Right ventricle myocardium superior (tissue), 1 donor: ENCODE measurements at places on chromosomes 1 and 21. TPM values are rescaled to one million over a fixed set of nuclear protein-coding genes. Genes with fewer than 3 reads are reported as not detected.

- DNase-seq: no peak
These were observed 81.5 kb upstream of the DPYD start for GRCh38 chr1:98002288-98002687.

DNA sequence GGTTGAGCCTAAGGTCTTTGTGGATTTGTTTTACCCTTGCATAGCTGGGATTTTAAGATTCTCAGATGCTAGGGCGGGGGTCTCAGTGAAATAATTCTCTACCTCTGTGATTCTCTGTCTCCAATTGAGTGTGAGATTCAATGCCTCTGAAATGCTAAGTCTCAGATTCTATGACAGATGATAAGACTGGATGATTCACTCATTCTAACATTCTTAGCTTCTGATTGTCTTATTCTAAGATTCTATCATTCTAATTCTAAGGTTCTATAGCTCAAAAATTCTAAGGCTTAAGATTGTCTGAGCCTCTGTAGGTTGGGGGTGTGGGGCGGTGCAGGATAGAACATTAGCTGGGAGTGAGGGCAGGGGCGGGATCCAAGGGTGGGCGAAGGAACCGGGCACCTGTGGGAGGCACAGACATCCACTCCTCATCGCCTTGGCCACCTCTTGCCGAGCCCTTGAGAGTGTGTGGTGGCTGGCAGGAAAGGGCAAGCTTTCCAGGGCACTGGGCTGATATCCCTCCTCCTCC is 29.5 kb downstream of the ADGRB2 start:
- no peak for DNase-seq

DNA sequence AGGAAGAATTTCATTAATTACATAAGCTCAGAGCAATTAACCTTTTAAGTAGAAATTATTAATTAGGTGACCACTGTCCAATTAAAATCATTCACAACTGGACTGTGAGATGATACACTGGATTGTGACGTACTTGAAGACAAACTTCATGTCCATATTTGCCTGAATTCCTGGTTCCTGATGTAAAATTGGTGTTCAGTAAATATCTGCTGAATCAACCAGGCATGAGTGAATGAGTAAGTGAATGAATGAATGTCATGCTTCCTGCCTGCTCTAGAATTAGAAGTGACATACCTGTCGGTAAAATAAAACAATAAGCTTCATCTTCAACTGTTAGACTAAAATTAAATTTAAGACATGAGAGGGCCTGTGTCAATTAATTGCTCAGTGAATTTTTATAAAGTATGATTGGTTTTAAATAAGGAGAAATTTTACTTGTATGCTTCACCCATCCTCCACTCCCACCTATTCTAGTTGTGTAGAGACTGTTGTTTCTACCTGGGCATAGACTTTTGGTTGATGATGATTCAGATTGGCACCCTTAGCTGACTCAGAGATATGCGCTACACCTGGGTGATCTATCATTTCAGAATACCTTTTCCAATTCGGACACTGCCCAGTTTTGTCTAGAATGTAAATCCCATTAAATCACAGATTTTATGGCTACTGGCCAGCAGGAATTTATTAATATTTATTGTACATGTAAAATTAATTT is 56.9 kb upstream of the PTGS2 start:
- DNase-seq: no peak

DNA sequence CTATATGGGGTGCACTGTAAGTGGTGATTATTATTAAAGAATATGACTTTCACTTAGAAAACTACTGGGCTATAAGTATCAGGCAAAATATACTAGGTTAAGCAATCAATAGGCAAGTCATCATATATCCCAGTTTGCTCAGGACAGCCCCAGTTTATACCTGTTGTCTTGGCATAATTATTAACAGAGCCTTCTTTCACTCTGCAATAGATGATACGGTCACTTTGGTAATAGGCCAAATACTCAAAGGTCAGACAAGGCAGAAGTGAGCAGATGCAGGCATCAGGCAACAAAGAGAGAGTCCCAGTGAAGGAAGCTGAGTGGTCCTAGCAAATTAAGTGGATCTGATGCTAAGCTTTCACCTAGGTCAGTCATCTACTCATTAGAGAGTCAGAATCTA is 599.9 kb downstream of the LMO4 start:
- no peak for DNase-seq

GRCh38 chr1:169483500-169483966 is 2.2 kb downstream of the SLC19A2 start:
- no peak for DNase-seq

- DNase-seq: no peak
These were observed 35.7 kb upstream of the BTG2 start for GRCh38 chr1:203269654-203270020.

DNA sequence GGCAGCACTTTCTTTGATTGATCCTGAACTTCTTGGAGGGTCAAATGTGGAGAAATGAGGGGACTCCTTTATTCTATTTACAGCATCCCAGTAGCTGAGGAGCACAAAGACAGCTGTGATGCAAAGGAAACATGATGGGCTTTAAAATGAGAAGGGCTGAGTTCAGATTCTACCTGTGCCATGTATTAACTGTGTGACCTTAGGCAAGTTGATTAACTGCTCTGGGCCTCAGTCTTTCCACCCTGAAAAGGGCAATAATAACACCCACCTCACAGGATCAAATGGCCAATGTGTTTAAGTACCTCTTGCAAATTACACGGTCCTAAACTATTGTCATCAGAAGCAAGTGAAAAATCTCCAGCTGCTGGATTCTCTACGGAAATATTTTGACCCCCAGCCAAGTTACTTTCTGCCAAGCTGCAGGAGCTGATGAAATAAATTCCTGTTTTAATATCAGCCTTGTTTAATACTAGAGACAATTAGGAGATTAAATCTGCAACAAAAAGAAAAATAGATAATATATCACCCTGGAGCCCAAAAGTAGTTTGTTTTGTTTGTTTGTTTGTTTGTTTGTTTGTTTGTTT is 15.7 kb downstream of the TMEM81 start:
- DNase-seq: no peak

DNA sequence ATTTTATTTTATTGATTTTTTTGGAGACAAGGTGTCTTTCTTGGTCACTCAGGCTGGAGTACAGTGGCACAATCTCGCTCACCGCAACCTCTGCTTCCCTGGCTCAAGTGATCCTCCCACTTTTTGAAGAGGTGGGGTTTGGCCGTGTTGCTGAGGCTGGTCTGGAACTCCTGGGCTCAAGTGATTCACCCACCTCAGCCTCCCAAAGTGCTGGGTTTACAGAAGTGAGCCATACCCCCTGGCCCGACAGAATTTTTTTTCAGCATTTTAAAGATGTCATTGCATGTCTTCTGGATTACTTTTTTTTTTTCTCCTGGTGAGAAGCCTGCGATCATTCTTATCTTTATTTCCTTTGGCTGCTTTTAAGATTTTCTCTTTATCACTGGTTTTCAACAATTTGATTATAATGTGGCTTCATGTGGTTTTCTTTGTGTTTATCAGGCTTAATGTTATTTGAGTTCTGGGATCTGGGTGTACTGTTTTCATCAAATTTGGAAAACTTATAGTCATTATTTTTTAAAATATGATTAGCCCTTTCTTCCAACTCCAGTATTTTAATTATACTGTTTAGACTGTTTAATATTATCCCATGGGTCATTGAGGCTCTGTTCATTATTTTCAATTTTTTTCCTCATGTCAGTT is 23.1 kb upstream of the PTBP2 start:
- DNase-seq: no peak

DNA sequence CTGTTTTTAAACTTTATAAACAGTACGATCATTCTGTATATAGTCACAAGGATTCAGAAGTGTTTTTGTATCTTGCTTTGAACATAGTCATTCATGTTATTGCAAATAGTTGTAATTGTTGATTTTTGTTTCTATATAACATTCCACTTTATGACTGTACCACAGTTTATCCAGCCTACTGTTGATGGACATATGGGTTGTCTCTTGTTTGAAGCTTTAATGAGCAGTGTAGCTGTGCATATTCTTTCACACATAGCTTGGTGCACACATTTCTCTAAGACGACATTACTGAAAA is 6.1 kb downstream of the CD101 start:
- no peak for DNase-seq

- DNase-seq: no peak
These were observed at the start of gene FAM131C for GRCh38 chr1:16073490-16074119. TSS of gene FAM131C (minus strand) at chr1:16073651. CDS start at chr1:16073442, 209 bp downstream.

GRCh38 chr1:11806307-11806936 is 431 bp downstream of the CLCN6 start:
- no peak for DNase-seq

DNA sequence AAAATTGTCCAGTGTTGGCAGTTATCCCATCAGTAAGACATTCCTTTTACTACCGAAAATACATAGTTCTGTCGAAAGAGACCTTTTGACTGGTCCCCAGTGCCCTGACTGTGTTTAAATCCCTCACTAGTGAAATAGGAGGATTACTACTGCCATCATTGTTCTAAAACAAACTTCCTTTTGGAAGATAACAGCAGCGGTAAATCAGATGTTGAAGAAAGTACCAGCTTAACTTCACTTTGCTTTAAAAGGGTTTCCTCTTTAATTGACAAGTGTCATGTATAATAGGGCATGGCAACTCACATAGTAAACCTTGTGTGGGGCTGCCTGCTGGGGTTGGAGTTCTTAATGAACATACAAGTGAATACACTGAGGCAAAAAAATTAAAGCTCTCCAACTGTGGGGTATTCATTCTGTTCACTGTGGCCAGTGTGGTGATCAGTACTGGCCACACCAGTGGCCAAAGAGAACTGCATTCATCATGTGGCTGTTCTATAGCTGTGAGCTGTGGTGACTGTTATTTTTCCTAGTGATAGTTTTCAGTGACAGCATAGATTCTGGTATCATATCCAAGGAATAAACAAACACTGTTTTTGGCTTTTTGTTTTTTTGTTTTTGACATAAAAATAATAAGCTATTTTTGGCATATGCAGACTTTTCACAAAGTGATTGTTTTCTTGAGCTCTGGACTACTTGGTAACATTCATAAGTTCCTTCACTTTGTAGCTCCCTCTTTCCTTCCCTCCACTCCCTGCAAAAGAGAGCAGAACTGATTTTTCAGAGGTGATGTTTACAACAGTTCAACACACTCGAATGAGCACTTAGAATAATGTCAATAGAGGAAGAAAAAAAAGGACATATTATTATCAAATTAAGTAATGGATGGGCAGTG is 74.5 kb downstream of the NFIA start:
- DNase-seq: no peak

DNA sequence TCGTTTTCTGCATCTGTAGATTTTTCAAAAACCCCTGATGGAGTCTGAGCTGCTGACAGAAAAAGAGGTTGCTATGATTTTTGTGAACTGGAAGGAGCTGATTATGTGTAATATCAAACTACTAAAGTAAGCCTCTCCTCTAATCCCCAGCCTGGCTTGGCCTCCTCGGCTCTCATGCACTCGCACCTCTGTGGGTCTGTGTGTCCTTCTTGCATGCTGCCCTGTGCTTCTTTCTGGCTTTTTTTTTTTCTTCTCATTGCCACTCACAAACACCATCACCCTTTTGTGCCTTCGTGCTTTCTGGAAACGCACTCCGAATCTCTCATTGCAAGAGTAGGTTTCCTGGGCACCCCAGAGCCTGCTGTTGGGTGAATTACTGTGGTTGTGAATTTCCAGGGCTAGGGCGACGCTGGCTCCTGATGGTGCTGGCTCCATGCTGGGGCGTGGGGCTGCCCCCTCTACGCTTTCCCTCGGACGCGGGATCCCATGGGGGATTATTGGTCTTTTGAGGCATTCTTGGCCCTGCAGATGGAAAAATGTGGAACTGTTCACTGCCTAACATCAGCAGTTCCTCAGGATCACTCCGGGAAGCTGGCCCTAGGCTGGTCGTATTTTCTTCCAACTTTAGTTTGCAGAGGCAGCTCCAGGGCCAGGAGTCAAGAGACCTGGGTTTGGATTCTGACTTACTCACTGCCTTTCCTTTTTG is 56.8 kb downstream of the ATP5PO start:
- no peak for DNase-seq

DNA sequence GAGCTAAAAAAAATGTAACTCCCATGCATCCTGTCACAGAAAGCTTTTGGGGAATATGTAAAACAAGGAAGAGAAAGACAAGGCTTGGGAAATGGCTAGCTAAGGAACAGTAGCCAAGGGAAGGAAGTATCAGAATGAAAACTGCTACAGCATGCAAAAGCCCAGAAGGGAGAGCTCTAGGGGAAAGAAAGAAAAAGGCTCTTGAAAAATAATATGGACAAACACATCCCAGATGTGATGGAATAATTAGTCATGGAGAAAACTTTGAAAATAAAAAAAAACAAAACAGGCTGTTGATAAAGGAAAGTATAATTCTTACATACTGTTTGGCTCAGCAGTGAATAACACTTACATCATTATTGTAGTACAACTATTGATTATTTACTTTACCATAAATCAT is 47.9 kb upstream of the VCAM1 start:
- DNase-seq: no peak

DNA sequence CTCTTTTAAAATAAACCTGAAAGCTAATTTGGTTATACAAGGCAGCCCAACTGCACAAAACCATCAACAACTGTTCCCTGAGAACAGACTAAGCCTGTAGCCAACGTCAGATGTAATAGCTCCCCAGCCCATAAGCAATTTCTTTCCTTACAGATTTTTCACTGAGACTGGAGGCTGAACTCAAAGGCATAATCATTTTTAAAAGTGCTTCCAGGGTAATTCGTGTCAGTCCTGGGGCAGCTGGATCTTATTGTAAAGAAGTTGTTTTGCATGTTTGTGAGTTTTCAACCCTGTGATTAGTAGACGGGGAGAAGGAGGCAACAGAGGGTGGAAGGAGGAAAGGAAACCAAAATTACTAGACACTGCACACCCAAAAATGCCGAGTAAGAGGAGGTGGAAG is 3.2 kb downstream of the DPT start:
- no peak for DNase-seq

- DNase-seq: peak; percentile 76
These were observed 25.3 kb upstream of the ETV3 start for GRCh38 chr1:157163273-157164127.

HAPLN2 gene
- 1.6 TPM for total RNA-seq

MTARC1 gene
- 6.9 TPM for total RNA-seq

KCNH1 gene
- not detected for total RNA-seq

SYTL1 gene
- total RNA-seq: 0.43 TPM

KCNK2 gene
- total RNA-seq: 0.27 TPM

LPAR3 gene
- total RNA-seq: 16.9 TPM

RXFP4 gene
- not detected for total RNA-seq

KRTAP7-1 gene
- total RNA-seq: not detected

ARMH1 gene
- 0.83 TPM for total RNA-seq
